ENCODE measurements at places on chromosomes 13 and 19. TPM values are rescaled to one million over a fixed set of nuclear protein-coding genes. Genes with fewer than 3 reads are reported as not detected.
A peak's percentile ranks its signal among the peaks of the same experiment; 100 is the strongest.

- peak; percentile 37 for DNase-seq
Observed at GRCh38 chr13:107139006-107139405, 571.1 kb upstream of the ARGLU1 start.

GRCh38 chr13:27353708-27354107 is 70.7 kb upstream of the GTF3A start:
- no peak for DNase-seq

GRCh38 chr13:83666141-83666540 is 216.1 kb downstream of the SLITRK1 start:
- no peak for DNase-seq

- no peak for DNase-seq
Observed at GRCh38 chr13:57932061-57932460, 300.5 kb downstream of the PCDH17 start.

DNA sequence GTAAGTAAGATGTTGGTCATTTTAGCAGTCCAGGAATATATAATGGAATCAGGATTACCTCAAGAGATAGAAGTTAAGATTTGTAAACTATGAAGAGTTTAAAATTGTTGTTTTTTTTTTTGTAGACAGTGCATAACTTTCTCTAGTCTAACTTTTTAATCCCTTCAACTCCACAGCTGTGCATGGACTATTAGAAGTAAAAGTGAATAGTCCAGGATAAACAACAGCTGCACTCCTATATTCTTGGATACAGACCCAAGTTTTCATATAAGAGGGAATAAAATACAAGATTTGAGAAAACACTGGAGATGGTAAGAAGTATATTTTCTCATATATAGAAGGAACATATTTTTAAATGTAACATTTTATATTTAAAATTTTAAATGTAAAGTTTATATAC is 1509.9 kb downstream of the SLITRK5 start:
- no peak for DNase-seq

DNA sequence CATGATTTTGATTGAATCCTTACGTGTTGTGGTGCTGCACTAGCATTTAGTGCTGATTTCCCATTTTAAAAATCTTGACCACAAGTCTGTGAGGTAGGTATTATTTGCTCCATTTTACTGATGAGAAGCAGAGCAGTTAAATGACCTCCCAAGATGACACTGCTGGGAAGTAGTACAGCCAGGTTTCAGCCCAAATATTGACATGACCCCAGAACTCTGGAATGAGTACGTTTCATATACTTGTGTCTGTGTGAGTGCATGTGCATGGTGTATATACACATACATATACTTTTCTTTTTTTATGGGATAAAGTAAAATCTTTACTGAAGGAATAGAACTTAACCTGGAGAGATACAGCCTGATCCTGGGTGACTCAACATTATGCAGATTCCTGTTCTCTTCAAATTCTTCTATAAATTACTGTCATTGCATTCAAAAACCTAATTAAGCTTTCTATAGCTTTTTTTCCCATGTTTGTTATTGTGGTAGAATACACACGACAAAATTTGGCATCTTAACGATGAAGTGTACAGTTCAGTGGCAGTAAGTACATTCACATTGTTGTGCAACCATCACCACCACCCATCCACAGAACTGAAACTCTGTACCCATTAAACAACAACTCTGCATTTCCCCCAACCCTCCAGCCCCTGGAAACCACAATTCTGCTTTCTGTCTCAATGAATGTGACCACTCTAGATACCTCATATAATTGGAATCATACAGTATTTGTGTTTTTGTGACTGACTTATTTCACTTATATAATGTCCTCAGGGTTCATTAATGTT is 311.9 kb downstream of the MTUS2 start:
- DNase-seq, result no peak

- DNase-seq, result peak; percentile 80
Observed at GRCh38 chr19:4911786-4912672, 2.7 kb downstream of the UHRF1 start.

DNA sequence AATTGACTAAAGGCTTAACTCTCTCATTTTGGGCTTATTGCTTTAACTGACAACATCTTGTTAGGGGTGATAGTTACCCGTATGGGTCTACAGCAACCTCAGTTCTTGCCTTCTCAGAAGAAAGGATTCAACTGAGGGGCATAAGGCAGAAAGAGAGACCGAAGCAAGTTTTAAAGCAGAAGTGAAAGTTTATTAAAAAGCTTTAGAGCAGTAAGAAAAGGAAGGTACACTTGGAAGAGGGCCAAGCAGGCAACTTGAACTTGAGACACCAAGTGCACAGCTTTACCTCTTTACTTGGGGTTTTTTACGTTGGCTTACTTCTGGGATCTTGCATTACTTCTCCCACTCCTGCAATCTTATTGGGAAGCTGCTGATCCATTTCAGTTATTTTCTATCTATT is 246.9 kb upstream of the PRR20A start:
- no peak for DNase-seq

Gene CYP4F12
- total RNA-seq, result 4.2 TPM

Gene NKPD1
- 0.06 TPM for total RNA-seq
